ENCODE measurements at places on chromosomes 16 and 17.

DNA sequence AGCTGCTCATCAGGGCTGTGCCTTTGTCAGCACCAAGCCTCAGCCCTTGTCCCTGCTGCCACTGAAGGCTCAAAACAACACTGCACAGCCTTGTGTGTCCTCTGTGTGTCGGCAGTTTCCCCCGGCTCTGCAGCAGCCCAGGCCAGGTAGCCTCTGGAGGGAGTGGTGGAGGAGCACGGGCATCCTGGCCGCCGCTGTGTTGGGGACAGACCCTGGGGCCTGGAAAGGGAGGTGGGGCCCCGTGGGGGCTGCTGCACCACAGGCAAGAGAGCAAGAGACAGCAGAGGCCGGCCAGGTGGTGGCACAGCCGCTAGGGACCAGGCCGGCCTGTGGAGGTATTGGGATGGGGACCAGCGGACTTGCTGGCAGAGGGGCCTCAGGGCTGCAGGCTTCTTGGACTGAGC is 96.9 kb upstream of the ZNF750 start:
- DNase-seq = no peak

DNA sequence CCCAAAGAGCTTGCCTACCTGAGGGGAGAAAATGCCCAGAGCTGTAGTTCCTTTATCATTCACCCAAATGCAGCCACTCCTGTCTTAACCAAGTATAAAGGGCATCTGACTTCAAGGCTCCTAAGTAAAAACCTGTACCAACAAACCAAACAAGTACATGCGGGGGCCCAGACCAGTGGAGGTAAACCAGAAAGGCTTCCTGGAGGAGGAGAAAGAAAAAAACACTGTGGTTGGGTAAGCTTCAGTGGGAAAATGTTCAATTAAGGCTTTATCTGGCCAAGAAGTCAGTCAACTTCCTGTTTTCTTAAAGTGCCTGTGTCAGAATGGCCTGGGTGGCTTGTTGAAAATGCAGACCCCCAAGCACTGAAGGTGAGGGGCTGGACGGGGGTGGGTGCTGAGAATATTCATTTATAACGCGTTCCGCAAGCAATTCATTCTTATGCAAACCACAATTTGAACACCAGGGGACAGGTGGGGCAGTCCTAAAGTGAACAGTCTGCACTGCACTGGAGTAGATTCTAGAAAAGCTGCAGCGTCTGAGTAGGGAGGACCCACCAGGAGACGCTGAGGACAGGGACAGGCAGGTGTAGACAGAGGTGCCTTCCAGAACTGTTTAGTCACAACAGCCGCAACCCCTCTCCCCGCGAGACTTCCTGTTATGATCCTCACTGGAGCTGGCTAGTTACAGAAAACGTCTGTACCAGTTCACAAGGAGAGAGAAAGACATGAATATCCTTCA is 467.1 kb downstream of the SOX9 start:
- DNase-seq = no peak

GRCh38 chr16:47732523-47733111 is 271.5 kb downstream of the PHKB start:
- DNase-seq = no peak

DNA sequence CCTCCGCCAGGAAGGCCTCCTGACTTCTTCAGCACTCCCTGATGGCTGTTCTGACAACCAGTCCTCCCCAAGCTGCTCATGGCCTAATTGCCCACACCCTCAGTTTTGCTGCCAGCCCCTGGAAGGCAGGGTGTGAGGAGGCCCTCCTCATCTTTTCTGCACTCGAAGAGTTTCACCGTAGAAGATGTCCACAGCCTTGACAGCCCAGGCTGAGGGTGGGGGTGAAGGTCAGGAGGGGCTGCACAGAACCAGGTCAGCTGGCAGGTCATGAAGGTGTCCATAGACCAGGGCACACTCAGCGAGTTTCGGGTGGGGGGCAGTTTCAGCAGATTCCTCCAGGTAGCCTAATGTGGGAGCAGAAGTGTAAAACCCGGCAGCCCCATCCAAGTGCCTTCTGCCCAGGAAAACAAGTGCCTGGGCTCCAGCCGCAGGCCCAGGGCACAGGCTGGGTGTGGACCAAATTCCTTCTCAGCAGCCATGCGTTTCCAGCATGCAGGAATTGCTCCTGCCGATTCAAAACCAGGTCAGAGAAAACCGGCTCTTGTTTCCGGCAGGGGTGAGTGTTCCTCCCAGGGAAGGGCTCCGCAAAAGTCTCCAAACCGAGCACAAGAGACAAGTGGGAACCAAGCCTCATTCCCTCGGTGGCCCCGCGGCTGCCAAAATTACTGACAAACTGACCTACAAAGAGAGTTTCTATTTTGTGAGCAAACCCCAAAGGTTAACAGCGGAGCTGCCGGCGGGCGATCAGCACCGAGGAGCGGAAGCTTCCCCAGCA is 228.8 kb downstream of the C16orf78 start:
- no peak for DNase-seq

DNA sequence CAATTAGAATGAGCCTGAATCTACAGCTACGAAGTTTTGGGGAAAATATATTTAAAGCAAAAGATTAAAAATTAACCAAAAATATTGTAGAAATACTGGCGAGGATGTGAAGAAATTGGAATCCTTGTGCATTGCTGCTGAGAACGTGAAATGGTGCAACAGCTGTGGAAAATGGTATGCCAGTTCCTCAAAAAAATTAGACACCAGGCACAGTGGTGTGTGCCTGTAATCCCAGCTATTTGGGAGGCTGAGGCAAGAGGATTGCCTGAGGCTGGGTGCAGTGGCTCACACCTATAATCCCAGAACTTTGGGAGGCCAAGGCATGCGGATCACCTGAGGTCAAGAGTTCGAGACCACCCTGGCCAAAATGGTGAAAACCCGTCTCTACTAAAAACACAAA is 119.9 kb upstream of the TMEM97 start:
- no peak for DNase-seq

DNA sequence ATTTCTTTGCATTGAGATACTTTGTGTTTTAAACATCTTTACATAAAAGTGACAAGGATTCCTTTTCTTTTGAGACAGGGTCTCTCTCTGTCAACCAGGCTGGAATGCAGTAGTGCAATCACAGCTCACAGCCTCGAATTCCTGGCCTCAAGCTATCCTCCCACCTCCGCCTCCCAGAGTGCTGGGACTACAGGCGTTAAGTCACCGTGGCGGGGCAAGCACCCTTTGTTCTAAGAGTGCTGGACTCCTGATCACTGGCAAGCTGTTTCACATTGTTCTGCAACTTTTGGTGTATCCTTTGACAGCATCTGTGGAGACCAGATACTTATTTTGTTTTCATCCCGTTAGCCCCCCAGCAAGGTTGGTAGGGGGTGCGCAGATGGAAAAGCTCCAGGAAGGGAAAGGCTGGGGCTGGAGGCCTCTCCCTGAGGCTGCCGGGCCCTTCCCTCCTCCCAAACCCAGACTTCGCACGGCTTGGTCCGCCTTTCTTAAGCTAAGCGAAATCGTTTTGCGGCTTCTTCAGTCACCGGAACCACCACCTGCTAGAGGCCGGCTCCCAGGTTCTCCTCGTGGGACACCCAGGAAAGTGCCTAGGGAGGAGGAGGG is 1.1 kb downstream of the ST6GALNAC2 start:
- DNase-seq = no peak

DNA sequence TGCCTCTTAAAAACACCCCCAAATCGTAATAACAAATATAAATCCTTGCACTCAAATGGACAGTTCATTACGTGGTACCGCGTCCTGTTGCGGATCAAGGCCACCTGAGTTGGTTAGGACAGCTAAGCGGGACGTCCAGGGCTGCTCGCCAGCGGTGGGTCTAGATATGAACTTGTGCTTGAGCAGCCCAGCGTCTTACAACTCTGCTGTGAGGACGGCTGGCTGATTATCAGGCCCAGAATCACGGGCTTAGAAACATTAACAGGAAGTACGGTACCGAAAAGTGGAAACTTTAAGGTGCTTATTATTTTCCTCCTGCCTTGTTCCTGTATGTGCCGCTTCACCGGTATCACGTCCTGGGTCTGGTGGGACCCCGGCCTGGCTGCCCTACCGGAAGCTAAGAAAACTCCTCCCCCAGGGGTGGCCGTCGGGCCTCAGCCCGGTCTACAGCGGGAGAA is 832 bp upstream of the SRRM2 start:
- no peak for DNase-seq

DNA sequence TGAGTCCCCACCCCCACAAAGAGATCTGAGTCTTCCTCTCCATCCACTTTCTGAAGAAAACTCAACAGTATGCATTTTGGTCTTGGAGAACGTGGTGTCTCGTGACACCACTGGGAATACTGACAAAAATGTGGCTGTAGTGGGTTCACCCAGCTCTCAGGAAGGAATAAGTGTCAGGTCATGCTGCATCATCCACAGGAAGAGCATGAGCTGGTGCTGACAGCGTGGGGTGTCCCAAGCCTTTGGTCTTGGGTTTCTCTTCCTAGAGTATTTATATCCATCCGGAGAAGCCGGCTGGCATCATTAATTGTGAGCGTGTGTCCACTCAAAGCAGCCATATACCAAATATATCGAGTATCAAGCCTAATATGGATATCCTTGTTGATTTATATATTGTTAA is 55.9 kb downstream of the C17orf67 start:
- DNase-seq = no peak

- no peak for DNase-seq
Observed at GRCh38 chr16:69762814-69763598, 874 bp downstream of the WWP2 start.

DNA sequence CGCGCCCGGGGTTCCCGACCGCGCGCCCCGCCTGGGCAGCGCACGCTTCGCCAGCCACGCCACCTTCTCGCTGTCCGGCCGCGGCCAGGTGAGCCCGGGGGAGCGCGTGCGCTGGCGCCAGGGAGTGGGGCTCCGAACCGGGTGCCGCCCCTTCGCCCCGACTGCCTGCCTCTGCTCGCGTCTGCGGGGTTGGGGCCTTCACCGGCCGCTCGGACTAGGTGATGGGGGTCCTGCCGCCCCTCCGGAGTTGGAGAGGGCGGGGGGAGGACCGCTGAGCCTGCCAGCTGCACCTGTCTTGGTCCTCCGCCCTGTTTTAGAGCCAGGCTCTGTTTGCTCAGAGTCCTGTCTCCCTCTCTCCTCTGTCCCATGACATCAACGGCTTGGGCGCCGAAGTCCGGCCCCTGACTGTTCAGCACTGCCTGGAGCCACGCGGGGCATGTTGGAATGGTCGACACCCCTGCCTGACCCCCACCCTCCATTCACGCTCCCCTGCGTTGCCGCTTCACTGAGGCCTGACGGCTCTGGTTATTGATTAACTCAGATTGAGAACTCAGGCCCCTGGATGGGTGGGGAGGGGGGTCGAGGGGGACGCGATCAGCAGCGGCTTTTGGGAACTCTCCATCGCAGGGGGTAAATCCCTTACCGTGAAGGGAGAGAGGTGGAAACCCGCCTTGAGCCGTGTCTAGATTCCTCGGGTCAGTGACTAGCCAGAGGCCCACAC is 748 bp downstream of the SMTNL2 start:
- no peak for DNase-seq

DNA sequence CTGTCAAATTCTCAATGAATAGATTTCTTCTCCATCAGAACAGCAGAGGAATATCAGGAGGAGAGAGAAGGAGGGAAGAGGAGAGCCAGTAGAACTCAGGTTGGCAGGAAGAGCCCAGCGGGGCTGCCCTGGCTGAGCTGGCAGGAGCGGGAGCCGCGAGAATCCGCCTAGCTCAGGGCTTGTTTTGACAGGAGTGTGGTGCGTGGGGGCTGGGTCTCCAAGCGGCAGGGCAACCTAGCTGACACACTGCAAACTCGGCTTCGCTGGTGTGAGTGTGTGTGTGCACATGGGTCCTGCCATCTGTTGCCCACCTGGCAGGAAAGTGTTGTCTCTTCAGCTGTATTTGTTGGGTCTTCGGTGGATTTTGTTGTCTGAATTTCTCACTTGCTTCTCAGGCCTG is 27.9 kb upstream of the BCAR1 start:
- no peak for DNase-seq

DNA sequence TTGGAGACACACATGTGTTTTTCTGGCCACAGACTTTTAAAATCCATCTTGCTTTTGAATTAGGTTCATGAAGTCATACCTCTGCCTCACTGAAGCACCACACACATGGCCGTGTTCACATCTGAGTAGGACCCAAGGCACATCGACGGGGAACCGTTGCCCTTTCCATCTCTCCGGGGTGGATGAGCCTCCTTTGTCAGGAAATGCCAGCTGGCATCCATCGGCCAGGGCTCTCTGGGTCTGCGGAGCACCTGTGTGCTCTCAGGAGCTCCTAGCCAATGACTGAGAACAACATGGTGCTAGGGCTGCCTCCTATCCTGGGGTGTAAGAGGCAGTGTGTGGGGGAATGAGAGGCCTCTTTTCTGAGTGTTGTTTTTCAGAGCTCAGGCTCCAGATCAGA is 24.5 kb upstream of the NKD1 start:
- DNase-seq = no peak

DNA sequence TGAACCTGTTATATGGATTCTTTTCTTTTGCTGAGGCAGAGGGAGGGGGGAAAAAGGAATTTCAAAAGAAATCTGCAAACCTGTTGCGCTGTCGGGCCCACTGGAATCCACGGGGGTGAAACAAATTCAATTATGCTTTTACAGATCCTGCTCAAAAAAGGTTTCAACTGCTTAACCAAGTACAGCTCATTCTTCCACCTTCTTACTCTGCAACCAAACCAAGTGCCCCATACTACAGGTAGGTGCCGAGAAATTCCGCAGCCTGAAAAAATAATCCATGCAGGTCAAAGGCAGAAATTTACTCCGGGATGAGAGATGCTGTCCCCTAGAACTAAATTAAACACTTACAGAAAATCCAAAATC is 416 bp downstream of the RNF43 start:
- no peak for DNase-seq

DNA sequence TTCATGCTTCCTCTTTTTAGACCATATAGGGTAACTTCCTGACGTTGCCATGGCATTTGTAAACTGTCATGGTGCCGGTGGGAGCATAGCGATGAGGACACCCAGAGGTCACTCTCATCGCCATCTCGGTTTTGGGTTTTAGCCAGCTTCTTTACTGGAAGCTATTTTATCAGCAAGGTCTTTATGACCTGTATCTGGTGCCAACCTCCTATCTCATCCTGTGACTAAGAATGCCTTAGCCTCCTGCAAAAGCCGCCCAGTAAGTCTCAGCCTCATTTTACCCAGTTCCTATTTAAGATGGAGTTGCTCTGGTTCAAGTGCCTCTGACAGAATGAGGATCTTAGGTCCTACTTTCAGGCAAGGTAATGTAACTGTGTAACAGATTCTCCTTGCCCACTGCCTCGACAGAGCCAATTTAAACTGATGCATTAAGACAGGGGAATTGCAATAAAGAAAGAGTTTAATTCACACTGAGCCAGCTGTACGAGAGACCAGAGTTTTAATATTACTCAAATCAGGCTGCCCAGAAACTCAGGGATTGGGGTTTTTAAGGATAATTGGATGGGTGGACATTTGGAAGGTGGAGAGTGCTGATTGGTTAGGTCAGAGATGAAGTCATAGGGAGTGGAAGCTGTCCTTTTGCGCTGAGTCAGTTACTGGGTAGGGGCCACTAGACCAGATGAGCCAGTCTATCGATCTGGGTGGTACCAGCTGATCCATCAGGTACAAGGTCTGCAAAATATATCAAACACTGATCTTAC is 59.9 kb upstream of the ATF7IP2 start:
- DNase-seq = no peak

GRCh38 chr17:38848557-38848891 is 5.0 kb downstream of the RPL23 start:
- DNase-seq = no peak
